ENCODE measurements at places on chromosomes 4 and X. TPM values are rescaled to one million over a fixed set of nuclear protein-coding genes. Genes with fewer than 3 reads are reported as not detected.

The SMPX gene
- total RNA-seq: not detected

The TBX22 gene
- not detected for total RNA-seq

The GPR143 gene
- total RNA-seq: not detected

GRCh38 chr4:149719806-149720205 lies 95.8 kb downstream of the IQCM start:
- no peak for DNase-seq

GRCh38 chr4:166501941-166502382 lies 628.9 kb downstream of the TLL1 start:
- no peak for DNase-seq

DNA sequence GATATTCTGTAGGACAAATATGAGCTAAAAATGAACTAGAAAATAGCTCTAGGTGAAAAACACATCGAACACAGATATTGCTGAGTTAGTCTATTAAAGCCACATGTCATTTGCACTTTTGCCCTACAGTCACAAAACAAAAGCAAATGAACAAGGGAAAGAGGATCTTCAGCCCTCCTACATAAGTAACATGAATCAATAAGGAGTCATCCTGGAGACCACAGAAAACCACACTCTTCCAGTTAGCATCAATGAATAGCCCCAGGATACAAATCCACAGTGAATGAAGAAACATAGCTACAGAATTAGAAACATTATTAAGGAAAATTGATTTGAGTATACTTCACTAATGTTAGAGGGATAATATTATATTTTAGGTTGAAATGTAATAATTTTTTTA lies 311.4 kb downstream of the MAPK10 start:
- DNase-seq: no peak

DNA sequence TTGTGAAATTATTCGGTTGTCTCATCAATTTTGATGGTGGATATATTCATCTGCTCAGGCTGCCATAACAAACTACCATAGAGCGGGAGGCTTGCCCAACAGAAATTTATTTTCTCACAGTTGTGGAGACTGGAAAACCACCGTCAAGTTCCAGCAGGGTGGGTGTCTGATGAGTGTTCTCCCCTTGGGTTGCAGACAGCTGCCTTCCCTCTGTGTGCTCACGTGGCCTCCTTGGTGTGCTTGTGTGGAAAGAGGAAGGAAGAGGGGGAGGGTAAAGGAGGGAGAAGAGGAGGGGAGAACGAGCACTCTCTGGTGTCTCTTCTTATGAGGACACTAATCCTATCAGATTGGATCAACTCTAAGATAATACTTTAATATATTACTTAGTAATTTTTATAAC lies 123.8 kb upstream of the TEX13D start:
- no peak for DNase-seq
